Choroid plexus epithelial cell (primary cell): ENCODE measurements at places on chromosomes 5 and 9.

- peak; percentile 58 for DNase-seq
Observed at GRCh38 chr5:76638479-76638878, 15.3 kb upstream of the F2RL2 start.

DNA sequence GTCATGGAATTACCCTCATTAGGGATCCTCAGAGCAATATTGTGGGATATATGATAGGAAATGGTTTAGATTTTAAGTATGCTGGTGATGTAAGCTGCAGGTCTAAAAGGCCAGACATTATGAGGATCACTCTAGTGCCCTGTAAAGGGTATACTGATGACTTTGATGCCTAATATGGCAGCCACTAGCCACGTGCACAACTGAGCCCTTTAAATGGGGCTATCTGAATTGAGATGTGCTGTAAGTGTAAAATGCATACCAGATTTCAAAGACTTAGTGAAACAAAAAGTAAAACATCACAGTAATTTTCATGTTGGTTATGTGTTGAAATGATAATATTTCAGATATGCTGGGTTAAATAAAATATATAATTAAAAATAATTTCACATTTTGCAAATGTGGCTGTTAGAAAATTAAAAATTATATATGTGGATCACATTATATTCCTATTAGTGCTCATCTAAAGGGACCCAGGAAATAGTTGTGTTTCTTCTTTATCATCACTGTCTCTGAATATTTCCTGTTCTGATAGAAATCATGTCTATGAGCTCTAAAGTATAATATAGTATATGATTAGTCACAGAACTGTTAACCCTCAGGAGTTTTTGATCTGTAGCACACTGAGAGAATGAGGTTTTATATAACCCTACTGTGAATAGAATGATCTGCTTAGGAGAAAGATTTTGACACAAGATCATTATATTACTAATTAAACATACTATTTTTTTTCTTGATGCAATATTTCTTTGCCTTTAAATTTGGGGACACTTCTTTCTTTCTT, 50.1 kb downstream of the OSTF1 start:
- DNase-seq, result no peak

GRCh38 chr5:107570805-107571531, 99.8 kb downstream of the EFNA5 start:
- DNase-seq, result peak; percentile 62

GRCh38 chr5:15902066-15902465, 277.5 kb downstream of the MARCHF11 start:
- DNase-seq, result no peak

DNA sequence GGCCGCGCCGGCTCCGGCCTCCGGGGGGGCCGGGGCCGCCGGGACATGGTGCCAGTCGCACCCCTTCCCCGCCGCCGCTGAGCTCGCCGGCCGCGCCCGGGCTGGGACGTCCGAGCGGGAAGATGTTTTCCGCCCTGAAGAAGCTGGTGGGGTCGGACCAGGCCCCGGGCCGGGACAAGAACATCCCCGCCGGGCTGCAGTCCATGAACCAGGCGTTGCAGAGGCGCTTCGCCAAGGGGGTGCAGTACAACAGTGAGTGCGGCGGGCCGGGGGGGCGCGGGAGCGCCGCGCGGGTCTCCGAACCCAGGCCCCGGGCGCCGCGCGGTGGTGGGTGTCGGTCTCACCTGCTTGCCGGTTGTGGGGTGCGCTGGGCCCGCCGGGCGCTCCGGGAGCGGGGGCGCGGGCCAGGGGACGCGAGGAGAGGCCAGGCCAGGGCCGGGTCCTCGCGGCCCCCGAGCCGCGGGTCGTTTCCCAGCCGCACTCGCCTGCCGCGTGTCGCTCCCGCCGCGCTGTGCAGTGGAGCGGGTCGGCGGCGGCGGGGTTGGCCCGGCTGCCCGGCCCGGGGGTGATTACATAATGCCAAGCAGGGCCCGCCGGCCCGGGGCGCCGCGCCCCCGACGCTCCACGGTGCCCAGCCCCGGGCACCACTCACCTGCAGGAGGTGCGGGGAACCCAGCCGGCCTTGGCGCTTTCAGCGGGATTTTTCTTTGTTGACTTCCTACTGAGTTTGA, 492 bp downstream of the RABL6 start:
- DNase-seq, result no peak

DNA sequence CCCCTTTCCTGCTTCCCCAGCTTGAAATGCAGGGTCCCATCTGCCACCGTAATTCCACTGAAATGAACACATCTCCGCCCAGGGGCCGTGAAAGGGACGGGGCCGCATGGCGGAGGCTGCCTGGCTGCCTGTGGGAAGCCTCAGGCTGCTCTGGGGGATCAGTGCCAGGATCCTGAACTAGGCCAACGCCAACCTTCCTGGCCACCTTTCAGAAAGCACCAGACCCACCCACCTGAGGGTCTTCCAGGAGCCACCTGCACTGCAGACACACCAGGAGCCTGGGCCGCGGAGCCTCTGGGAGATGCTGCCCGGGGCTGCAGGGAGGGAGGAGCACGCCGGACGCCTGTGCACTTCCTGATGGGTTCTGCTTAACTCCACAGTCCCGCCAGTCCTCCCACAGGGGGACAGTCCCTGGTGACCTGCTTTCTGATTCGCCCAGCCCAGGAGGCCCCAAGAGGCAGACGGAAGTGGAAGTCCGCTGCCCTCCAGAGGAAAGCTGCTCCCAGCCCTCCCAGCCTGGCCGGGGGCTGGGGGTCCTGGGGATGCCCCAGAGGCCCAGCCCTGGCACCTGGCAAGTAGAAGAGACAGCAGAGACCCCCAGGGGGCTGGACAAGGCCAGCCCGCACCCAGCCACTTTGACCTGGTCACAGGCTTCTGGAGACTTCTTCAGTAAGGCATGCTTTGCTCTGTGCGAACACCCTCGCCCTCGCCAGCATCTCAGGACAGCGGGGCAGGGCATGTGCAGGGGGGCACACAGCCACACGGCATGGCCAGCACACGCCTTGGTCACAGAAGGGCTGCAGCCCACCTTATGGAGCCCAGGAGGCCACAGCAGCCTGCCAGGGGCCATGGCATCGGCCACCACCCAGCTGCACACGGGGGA, at the start of gene CARD9:
Gene CARD9 (minus strand): TSS at position 370 of the 883 bp plus-strand sequence. CDS start 1,591 bp downstream, outside the sequence.
- DNase-seq, result no peak
